ENCODE measurements at places on chromosomes 13 and 19.

GRCh38 chr13:30738526-30739236 lies 3.3 kb downstream of the ALOX5AP start:
- no peak for DNase-seq

DNA sequence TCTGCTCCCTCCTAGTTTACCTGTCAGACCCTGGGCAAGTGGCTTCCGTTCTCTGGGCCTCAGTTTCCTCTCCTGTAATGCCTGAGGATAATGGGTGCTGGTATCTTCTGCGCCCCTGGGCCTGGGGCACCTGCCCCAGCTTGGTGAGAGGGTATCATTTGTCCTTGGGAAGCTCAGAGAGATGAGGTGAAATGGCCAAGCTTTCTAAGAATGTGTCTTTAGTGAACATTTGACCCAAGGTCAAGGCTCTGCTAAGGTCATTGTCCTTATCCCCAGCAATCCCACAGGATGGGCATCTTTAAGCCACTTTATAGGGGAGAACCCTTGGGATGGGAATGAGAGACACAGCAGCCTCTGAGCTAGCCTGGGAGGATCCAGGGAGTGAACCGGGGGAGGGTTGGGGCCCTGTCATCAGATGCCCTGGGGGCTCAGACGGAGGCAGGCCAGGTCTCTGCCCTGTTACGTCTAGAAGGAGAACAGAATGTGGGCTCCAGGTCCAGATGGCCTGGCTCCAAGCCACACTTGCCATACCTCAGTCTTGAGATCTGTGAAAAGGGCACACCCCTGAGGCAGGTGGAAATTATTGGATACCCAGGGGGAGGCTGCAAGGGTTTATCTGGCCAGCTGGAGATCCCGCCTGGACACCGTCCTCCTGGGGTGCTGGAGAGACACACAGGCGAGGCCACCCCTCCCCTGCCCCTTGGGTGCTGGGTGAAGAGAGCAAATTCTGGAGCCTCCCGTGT lies 1.1 kb upstream of the NFIC start:
- peak; percentile 62 for DNase-seq

GRCh38 chr19:11208561-11209471 lies 11.5 kb upstream of the KANK2 start:
- DNase-seq = peak; percentile 51

DNA sequence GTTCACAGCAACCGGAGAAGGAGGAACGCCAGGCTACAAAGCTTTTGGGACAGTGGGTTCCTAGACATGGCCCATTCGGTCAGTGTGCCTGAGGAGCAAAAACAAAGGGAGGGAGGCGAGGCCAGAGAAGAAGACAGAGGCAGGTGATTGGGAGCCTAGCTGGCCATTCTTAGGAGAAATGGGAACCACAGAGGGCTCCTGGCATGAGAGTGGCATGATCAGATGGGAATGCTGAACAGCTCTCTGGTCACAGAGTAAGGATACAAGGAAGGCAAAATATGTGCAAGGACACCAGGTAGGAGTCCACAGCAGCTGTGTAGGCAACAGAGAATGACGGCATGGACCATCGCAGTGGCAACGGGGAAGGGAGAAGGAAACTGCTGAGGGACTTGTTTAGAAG lies 82.4 kb downstream of the EFNB2 start:
- DNase-seq = no peak

- peak; percentile 25 for DNase-seq
These were observed 559.8 kb downstream of the IRS2 start for GRCh38 chr13:109226631-109227030.

GRCh38 chr13:40383132-40383531 lies 283.3 kb downstream of the FOXO1 start:
- DNase-seq = no peak

- peak; percentile 24 for DNase-seq
These were observed 7.2 kb upstream of the RASL11A start for GRCh38 chr13:27263438-27263837.

DNA sequence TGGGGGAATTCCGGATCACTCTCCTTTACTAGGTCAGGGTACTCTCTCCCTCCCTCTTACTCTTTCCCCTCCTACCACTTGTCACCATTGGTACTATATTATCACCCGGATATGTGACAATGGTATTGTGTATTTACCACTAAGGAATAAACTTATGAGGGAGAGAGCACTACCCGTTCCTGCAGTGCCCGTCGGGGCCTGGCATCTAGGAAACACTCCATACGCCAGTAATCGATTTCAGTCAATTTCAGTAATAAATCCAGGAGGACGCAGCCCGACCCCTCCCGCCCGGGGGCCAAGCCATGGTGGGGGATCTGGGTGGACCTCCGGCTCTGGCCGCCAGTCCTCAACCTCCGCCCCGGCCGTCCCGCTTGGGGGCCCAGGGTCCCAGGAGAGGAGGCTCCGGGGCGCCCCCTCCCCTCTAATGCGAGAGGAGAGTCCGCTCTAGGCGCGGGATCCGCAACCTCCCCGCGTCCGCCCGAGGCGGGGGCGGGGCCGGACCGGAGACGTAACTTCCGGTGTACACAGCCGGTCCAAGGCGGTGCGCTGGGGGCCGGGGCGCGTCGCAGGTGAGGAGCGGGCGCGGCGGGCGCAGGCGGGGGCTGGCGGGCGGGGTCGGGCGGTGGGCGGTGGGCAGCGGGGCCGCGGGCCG lies at the start of gene GARRE1:
TSS of gene GARRE1 (plus strand) at position 509 of the 652 bp plus-strand sequence. CDS start 45,920 bp downstream, outside the sequence.
- DNase-seq = peak; percentile 83

- no peak for DNase-seq
These were observed 27.2 kb downstream of the CCDC8 start for GRCh38 chr19:46386151-46386550.

DNA sequence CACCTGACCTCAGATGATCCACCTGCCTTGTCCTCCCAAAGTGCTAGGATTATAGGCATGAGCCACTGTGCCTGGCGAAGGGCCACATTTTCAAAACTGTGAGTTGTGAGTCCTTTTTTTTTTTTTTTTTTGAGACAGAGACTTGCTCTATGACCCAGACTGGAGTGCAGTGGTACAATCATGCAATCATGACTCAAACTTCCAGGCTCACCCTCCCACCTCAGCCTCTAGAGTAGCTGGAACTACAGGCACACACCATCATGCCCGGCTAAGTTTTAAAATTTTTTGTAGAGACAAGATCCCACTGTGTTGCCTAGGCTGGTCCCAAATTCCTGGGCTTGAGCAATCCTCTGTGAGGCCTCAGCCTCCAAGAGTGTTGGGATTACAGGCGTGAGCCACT lies 3.8 kb upstream of the MYPOP start:
- DNase-seq = peak; percentile 74

DNA sequence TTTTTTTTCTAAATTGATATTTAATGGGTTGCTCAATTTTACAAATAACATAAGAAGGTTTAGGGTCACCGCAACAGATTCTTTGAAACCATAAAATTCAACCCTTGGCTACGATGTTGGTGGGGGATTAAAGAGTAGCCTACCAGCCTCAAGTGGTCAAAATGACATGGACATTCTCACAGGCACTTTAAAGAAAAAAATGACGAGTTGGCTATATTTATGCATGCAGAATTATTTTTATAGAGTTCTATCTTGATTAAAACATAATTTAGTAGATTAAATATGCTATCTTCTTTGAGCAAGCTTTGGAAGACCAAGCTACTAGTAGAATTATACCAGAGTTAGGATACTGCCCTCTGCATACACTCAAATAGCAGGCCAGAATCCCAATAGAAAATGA lies 293.0 kb downstream of the DCT start:
- no peak for DNase-seq

- no peak for DNase-seq
These were observed 7.7 kb downstream of the PLK5 start for GRCh38 chr19:1531587-1531986.

DNA sequence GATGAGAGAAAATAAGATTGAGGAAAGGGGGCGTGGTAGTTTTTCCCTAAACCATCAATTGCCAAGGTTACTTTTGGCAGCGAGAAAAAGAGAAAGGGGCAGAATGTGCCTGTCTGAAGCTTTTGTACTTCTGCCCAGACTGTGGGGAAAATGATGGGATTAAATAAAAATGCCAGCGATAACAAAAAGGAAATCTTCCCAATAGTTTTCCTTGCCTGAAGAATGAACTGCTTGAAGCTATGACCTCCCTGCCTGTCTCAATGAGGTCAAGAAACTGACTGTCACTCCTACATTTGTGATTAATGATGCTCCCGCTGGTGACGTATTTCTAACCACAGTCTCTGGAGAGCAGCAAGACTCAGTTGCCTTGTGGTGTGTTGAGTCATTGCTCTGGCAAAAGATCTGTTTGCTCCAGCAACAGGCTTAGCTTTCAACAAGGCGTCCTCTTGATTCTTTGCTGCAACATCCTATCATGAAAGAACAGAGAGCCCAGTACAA lies 1051.5 kb downstream of the DIAPH3 start:
- peak; percentile 36 for DNase-seq

DNA sequence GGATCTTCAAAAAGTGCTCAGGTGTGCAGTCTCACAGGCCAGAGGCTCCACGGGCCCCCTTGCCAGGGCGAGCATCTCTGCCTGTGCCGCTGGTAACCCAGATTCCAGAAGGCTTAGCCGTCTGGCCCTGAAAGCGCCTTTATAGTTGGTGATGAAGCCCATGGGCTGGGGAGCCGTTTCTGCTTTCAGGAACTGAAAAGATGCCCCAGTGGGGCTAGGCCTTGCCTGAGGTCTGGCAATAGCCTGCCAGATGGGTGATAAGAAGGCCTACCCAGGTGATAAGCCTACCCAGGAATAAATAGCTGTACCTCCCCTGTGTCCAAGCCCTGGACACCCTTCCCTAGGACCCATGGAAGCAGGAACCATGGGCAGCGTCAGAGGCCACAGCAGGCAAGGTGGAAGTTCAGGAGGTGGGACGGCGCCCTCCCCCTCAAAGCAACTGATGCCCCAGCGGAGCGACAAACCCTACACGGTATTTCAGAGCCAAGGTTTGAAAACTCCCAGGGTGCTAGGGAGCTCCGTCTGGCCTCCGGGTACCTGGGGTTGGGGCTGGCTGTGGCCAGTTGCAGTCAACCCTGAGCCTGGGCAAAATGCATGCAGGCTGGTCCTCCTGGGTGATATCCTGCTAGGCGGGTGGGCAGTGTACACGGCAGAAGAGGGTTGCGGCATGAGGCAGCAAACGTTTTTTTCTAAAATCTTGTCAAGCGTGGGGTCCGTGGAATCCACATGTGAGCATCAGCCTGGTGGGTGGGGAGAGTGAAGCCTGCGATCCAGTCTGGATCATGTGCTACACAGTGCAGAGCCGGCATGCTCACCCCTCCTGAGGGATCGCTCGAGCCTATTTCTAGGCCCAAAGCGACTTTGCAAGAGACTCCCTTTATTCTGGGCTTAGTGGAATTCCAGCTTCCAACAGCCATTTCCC lies 45.3 kb downstream of the ACTN4 start:
- DNase-seq = peak; percentile 35

- no peak for DNase-seq
These were observed 9.9 kb downstream of the FXYD5 start for GRCh38 chr19:35164418-35164817.

DNA sequence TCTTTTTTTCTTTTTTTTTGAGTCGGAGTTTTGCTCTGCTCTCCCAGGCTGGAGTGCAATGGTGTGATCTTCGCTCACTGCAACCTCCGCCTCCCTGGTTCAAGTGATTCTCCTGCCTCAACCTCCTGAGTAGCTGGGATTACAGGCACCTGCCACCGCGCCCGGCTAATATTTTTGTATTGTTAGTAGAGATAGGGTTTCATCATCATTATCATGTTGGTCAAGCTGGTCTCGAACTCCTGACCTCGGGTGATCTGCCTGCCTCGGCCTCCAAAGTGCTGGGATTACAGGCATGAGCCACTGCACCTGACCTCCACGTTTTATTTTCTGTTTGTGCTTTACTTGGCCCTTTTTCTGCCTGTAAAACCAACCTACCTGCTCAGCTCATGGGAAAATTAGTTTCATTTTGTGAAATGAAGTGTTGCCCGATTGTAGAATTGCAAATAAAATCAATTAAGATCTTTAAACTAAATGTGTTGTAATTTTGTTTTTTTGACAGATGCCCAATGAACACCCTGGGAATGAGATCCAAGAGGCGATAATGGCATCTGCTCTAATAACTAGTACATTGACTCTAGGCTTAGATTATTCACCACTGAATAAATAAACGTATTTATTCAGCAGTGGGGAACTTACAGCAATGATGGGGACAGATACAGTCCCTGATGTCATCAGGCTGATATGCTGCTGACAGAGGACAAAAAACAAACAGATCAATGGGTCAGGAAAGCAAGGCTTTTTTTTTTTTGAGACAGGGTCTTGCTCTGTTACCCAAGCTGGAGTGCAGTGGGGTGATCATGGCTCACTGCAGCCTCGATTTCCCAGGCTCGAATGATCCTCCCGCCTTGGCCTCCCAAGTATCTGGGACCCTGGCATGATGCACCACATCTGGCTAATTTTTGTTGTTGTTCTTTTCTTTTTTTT lies 2.2 kb upstream of the RAB11B start:
- no peak for DNase-seq

DNA sequence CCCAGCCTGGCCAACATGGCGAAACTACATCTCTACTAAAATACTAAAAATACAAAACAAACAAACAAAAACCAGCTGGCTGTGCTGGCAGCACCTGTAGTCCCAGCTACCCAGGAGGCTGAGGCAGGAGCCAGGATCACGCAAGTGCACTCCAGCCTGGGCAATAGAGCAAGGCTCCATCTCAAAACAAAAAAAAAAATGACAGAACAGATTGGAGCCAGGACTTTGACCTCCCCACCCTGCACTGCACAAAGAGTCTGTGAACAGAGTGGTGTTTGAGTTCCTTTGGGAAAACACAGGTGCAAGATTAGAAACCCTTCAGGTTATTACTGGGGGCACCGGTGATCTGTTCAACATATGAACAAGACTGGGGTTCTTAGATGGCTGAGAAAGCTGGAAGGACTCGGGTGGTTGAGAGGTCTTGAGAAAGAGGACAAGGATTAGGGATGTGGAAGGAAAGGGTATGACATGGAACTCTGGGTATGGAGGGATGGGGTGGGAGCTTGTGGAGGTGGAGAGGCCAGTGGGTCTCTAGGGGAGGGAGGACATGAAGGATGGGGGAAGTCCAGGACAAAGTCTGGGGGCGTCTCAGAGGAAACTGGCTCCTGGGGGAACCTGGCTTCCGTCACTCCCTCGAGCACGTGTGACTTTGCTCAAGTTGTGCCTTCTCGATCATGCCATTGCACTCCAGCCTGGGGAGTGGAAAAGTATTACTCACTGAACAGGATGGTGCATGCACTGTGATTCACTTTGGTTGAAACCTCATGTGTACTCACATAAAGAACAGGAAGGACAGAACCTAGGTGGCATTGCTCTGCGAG lies 25.9 kb downstream of the RCN3 start:
- DNase-seq = peak; percentile 94

DNA sequence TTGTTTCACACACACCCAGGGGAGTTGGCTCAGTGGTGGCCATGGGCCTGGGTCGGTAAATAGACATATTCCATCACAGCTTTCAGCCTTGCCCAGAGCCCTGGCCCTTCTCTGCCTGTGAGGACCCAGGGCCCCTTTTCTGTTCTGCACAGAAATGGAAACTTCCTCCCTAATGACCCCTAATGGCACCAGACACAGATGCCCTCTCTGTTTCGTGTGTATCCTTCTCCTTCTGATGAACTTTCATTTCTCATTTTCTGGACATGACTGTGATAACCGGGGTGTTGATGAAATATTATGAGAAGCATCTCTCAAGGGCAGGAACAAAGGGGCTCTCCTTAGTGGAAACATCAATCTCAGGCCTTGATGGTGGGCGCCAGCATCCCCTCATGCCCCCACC lies 12.8 kb downstream of the LILRA1 start:
- no peak for DNase-seq

- DNase-seq = peak; percentile 99
These were observed 10.5 kb upstream of the SMG9 start for GRCh38 chr19:43765109-43765876.
